ENCODE measurements at places on chromosomes 7 and 10.

GRCh38 chr10:21315645-21316220 lies 209.7 kb downstream of the SKIDA1 start:
- no peak for DNase-seq

- DNase-seq, result no peak
Measured at GRCh38 chr10:18601321-18601720, 50.1 kb downstream of the NSUN6 start.

- no peak for DNase-seq
Measured at GRCh38 chr7:149145031-149145845, 2.0 kb upstream of the ZNF398 start.

GRCh38 chr7:26087321-26088091 lies 64.5 kb upstream of the NFE2L3 start:
- no peak for DNase-seq

DNA sequence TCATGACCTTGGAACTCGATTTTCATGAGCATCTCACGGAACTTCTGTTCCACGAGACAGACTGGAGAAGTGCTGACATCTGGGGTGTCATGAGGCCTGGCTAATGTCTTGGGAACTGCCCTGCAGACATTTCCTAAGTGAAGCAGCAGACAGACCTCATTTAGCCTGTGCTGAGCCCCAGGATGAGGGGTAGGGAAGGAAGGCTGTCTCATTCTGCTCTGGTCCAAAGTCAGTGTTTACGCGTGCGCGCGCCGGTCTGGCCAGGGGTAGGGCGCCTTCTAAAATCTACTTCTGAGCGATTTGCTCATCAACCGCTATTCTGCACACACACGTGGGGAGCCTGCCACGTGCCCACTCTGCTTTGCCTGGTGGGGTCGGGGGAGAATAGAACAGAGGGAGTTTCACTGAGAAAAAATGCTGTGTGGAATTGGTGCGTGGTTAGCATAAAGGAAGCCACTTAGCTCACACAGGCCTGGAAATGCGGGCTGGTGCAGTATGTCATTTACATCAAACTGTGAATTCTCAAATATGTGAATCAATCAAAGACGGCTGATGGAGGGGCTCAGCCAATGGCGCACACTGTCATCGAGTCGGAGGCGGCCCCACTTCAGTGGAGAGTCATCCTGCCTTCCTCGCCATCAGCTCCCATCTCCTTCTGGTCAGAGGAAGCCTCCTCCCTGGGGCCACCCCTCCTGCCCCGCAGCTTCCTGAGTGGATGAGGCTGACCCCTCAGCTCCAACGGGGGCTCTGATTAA lies 335.1 kb downstream of the ADARB2 start:
- DNase-seq, result no peak

GRCh38 chr7:1357601-1358271 lies 101.5 kb downstream of the MICALL2 start:
- no peak for DNase-seq

- DNase-seq, result no peak
Measured at GRCh38 chr7:4681218-4681851, 760 bp upstream of the FOXK1 start.

- no peak for DNase-seq
Measured at GRCh38 chr7:74587435-74588126, 69.9 kb upstream of the GTF2I start.

GRCh38 chr10:71722849-71723248 lies 3.3 kb upstream of the C10orf105 start:
- DNase-seq, result no peak

DNA sequence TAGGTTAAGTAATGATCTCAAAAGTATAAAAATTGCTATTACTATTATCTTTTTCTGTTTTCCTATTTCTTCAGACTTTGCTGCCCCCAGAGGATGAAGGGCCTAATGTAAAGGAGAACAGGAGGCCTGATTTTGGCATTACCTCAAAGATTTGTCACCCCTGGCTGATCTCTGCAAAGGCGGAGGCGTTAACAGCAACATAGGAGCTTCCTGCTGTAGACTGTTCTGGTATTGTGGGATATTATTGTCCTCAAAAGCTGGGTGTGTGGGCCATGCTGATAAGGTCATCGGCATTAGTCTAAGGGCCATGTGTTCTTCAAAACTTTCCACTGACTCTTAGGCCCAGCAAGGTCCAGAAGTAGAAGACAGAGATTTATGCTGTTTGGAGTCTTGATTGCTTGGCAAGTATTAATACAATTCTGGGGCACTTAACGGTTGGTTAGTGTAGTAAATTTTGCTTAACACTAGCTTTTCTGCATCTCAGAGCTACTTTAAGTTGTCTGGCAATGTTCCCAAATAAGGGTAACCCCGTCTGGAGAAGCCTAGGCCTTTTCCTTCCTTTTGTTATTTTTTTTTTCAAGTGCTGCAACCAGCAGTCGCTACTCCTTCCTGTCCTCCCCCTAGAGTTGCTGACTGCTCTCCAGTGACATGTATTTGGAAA lies 14.0 kb upstream of the ENTPD1 start:
- no peak for DNase-seq
